Vagina (tissue), 2 donors: ENCODE measurements at places on chromosomes 5 and 9. TPM values are rescaled to one million over a fixed set of nuclear protein-coding genes. Genes with fewer than 3 reads are reported as not detected.
A peak's percentile ranks its signal among the peaks of the same experiment; 100 is the strongest.

The RNF183 gene
- total RNA-seq, result not detected

The DOLK gene
- total RNA-seq, result 8.1 TPM

- no peak for DNase-seq
These were observed 6.5 kb upstream of the TLE4 start for GRCh38 chr9:79565245-79565644.

DNA sequence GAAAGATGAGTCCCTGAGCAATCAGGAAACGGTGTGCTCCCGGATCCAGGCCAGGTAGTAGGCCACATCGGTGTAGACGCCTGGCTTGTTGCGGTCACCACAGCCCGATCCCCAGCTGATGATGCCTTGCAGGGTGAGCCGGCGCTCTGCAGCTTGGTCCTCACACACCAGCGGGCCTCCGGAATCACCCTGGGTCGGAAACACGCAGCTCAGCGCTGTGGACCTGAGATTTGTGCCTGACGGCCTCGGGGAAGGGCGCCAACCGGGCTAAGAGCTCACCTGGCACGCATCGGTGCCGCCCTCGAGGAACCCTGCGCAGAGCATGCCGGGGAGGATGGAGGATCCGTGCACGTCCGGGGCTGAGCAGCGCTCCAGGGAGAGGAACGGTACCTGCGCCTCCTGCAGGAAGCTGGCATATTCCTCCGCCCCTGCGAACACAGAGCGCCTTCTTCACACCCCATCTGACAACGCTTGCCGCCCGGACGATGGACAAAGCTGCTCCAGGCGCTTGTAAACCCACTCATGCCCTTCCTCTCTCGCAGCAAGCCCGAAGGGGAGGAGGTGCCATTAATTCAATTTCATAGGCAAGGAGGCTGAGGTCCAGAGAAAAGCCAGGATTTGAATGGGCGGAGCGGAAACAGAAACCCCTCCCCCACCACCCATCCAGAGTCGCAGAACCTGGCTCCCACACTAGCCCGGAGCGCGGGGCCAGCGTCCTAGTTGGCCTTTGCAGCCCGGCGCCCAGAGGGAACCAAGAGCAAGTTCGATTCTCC lies 2.0 kb upstream of the PFN3 start:
- no peak for DNase-seq

The PTBP3 gene
- 58.9 TPM for total RNA-seq

- DNase-seq, result no peak
These were observed 77.6 kb downstream of the LIFR start for GRCh38 chr5:38478878-38479277.

DNA sequence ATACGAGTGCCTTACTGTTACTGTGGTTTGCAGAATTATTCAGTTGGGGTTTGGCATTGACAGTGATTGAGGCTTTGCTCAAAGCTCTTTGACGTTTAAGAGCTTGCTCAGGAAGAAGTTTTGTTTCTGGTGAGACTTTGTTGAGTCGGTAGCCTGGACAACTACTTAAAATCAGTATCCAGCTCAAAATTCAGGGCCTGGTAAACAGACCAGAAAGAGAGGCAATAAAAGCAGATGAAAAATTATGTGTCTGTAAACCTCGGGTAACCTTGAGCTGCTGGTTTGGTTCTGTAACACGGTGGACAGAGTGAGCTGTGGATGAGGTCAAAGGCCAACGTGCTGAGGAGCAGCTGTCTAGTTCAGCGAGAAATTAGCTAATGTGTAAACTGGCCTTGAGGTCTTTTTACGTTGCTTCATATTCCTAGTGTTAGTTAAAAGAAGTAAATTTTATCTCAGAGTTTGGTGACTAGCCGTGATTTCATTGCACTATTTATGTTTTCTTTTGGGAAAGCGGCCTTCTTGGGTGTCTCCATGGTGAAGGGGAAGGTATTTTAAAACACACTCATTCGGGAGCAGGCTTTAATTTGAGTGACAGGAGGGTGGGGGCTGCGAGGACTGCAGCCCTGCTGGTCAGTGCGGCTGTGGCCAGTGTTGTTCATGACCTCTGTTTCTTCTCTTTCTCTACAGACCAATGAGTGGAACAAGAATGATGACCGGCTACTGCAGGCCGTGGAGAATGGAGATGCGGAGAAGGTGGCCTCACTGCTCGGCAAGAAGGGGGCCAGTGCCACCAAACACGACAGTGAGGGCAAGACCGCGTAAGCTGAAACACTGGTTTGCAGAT lies 82.0 kb upstream of the TTC23L start:
- no peak for DNase-seq

The GARIN3 gene
- not detected for total RNA-seq

GRCh38 chr9:93669116-93669957 lies 93.0 kb downstream of the PHF2 start:
- DNase-seq, result peak; percentile 77

GRCh38 chr5:1468247-1468612 lies 23.0 kb upstream of the SLC6A3 start:
- no peak for DNase-seq

DNA sequence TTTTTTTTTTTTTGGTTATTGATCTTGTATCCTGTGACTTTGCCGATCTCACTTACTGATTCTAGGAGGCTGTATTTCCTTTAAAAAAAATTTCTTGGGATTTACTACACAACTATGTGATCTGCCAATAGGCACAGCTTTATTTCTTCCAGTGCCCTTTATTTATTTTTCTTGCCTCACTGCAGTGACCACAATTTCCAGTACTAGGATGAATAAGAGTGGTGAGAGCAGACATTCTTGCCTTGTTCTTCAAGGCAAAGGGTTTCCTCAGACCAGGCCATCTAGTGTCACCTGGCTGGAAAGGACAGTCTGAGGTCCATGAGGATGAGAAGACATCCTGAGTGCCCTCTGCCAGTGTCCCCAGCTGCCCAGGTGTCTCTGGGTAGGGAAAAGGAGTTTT lies 265.4 kb downstream of the SPOCK1 start:
- DNase-seq, result no peak
